ENCODE measurements at places on chromosomes 4 and X. TPM values are rescaled to one million over a fixed set of nuclear protein-coding genes. Genes with fewer than 3 reads are reported as not detected.

AKAP4 gene
- total RNA-seq = not detected

RAB40A gene
- 0.07 TPM for total RNA-seq

PI4K2B gene
- 38.0 TPM for total RNA-seq

TCP11X2 gene
- total RNA-seq = not detected

GAGE1 gene
- total RNA-seq = not detected

CLCN3 gene
- total RNA-seq = 18.4 TPM

ZNF674 gene
- total RNA-seq = 1.9 TPM

KLHL5 gene
- total RNA-seq = 14.1 TPM

FRAS1 gene
- not detected for total RNA-seq

PHEX gene
- 0.31 TPM for total RNA-seq

GRCh38 chrX:118108304-118108703, 8.3 kb downstream of the KLHL13 start:
- no peak for DNase-seq

GRCh38 chr4:139108567-139109128, 68.4 kb downstream of the ELF2 start:
- DNase-seq = no peak

- peak; percentile 32 for DNase-seq
Observed at GRCh38 chr4:157992038-157992705, 180.7 kb downstream of the GASK1B start.

GRCh38 chr4:39516407-39516966, 10.8 kb downstream of the UGDH start:
- no peak for DNase-seq

GRCh38 chr4:108971473-108971872, 208.6 kb upstream of the ETNPPL start:
- no peak for DNase-seq

GRCh38 chrX:17475449-17476217, 100.6 kb downstream of the NHS start:
- DNase-seq = no peak

GRCh38 chr4:183342541-183343533, 20.6 kb upstream of the CLDN24 start:
- DNase-seq = peak; percentile 12

DNA sequence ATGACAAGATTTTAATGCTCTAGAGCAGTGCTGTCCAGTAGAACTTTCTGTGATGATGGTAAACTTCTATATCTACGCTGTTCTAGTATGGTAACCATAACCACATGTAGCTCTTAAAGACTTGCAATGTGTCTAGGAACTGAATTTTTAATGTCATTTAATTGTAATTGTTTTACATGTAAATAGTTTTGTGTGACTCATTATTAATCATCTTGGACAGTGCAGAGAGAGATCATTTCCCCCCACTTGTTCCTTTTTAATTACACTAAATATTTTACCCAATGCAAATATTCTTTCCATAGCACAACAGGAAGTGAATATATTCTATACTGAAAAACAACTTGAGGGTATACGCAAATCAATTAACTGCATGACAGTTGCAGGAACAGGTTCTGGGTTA, 5.8 kb downstream of the ATG4A start:
- no peak for DNase-seq

DNA sequence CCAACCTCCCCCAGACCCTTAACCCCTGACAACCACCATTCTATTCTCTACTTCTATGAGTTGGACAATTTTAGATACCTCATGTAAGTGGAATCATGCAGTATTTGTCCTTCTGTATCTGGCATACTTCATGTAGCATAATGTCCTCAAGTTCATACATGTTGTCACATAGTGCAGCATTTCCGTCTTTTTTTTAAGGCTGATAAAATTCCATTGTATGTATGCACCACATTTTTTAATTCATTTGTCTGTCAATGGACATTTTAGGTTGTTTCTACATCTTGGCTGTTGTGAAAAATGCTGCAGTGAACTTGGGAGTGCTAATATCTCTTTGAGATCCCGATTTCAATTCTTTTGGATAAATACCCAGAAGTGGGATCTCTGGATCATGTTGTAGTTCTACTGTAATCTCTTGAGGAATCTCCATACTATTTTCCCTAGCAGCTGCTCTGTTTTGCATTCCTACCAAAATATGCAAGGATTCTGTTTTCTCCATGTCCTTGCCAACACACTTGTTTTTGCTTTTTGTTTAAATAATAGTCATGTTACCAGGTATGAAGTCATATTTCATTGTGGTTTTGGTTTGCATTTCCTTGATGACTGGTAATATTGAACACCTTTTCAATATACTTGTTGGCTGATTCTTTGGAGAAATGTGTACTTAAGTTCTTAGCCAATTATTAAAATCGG, 48.8 kb upstream of the ADAD1 start:
- DNase-seq = no peak

DNA sequence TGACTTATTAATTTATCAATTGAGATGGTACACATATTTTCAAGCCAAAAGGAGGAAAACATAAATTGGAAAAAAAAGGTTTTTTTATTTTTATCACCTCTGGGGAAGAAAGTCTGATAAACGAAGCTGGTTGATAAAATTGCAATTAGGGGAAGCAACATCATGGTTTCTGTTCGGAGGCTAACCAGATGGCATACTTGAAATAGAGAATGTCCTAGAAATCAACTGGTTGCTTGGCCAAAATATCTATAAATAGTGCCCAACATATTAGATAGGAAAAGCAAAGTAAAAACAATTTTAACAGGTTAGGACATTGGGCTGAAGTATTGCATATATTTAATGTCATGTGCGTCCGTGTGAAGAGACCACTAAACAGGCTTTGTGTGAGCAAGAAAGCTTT, 14.3 kb downstream of the KLKB1 start:
- no peak for DNase-seq

GRCh38 chrX:74018253-74018652, 285.7 kb upstream of the ZCCHC13 start:
- no peak for DNase-seq

GRCh38 chrX:123788744-123789143, 55.9 kb upstream of the THOC2 start:
- no peak for DNase-seq

DNA sequence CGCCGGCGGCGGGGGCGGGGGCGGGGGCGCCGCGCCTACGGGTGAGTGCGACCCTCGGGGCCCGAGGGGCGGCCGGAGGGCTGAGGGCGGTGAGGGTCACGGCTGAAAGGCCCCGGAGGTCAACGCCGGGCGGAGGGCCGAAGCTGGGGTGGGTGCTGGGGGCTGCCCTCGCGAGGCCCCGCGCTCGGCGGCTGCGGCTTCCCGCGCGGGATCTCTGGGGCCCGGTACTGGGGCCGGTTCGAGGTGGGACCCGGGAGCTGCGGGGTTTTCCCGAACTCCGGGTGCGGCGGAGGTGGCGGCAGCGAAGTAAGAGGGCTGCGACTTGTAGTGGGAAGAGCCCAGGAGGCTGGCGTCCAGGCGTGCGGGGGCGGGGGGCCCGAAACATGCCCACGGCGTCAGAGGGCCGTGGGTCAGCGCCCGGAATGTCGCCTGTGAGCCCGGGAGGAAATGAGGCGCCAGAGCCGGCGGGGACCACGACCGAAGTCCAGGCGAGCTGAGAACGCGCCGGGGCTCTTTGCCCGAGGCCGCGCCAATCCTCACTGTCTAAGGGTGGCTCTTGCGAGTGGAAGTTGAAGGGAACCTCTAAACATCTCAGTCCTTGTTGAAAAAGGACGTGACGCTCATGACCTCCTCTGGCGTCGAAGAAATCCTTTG, 407 bp downstream of the IL13RA1 start:
- DNase-seq = peak; percentile 12

DNA sequence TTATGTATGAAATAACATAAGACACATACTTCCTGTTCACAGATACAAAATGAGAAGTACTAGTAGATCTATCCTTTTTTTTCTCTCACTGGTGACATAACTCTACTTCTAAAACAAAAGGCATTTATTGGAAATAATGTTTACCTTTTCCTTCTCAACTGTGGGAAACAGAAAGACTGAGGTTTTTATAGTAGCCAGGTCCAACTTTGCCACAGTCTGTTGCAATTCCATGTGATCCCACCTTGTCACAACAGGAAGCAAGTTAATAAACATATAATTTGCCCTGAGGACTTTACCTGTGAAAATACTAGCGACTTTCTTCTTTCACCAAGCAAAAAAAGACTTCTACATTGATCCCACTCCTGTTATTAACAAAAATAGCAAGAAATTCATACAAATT, 475.8 kb downstream of the PDGFC start:
- DNase-seq = no peak
